HFFc6 (cell line): ENCODE measurements at places on chromosomes 3 and 15. TPM values are rescaled to one million over a fixed set of nuclear protein-coding genes. Genes with fewer than 3 reads are reported as not detected.

DNA sequence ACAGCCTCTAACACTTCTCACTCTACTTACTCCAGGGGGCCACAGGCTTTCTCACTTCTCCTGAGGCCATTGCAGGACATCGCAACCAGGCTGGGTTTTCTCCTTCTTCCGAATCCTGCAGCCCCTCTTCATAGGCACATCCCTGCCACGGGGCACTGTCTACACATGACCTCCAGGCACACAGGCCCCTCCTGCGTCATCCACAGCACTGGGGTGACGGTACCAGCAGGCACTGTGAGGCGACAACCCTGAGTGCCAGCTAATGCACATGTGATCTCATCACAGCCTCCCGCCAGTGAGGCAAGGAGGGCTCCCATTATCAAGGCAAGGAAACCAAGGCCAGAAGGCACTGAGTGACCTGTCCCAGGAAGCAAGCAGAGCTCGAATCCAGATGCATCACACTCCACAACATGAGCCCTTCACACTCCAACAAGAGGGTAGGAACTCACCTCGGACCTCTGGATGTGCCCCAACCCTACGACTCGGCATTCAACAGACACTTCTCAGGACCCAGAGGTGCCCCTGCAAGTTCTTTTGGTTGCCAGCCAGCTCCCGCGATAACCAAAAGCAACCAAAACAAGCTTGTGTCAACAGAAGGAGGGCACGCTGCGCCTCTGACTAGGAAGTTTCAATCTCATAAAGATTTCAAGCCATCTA, 16.7 kb downstream of the FAM174B start:
- DNase-seq = no peak

- peak; percentile 78 for DNase-seq
Observed at GRCh38 chr3:194137008-194137505, 1.1 kb downstream of the HES1 start.

- no peak for DNase-seq
Observed at GRCh38 chr3:179107617-179108016, 36.0 kb upstream of the ZMAT3 start.

DNA sequence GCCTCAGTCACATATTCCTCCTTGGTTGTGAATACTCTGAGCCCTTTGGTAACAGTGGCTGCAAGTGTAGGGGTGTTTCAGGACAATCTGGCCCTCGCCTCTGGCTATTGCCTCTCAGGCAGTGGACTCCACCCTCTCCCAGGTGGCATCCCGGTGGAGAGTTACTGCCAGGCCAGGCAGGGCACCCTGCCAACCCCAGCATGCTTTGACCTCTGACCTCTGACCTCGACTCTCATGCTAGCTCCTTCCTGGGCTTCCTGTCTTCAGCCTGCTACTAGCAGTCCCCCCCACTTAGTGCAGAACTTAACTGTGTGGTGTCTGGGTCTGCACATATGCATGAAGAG, 5.5 kb downstream of the TM6SF1 start:
- no peak for DNase-seq

- peak; percentile 4 for DNase-seq
Observed at GRCh38 chr3:16503191-16503776, 10.2 kb downstream of the RFTN1 start.

GRCh38 chr3:178707311-178708031, 171.2 kb downstream of the KCNMB2 start:
- DNase-seq = no peak

GRCh38 chr3:165254812-165255211, 58.6 kb upstream of the SLITRK3 start:
- DNase-seq = no peak

DNA sequence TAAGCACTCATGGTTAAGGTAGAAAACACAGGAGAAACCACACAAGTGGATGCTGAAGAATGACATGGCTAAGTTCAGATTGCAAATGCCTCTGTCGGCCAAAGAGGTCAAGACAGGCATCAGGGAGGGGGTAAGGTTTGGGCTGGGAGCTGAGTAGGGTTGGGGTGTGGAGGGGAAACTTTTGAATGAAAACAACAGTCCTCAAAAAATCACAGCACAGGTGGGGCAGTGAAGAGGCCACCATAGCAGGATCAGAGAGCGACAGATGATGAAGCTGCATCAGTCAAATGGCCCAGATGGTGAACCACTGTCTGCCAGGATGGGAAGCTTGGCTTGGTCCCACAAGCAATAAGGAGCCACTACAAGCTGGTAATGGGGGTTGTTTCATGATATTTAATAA, 74.9 kb downstream of the ADCY5 start:
- no peak for DNase-seq

- DNase-seq = no peak
Observed at GRCh38 chr3:46205286-46205960, 2.7 kb downstream of the CCR1 start.

GRCh38 chr3:70999730-71000129, 583.8 kb downstream of the FOXP1 start:
- DNase-seq = peak; percentile 61

- no peak for DNase-seq
Observed at GRCh38 chr3:146543461-146544001, 876 bp downstream of the PLSCR1 start.

DNA sequence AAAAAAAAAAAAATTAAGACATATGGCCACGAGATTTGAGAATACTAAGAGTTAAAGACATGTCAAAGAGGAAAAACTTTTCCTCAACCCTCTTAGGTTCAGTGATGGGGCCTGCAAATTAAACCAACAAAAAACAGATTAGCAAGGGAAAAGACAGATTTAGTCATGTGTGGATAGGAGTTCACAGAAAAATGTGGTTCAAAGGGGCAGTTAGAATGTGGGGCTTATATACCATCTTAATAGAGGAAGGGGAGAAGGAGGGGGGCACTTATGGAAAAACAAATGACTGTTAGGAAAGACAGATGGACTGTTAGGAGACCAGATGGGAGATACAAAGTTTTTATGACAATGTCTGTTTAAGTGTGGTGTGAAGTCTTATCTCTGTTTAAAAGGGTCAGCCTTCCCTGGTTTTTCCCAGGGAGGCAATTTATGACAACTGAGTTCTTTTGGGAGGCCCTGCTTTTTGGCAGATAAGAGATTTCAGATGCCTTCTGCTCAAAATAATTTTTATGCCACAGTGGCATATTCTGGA, 68.7 kb upstream of the FURIN start:
- DNase-seq = no peak

- DNase-seq = no peak
Observed at GRCh38 chr15:61759639-61760038, 300.6 kb downstream of the VPS13C start.

DNA sequence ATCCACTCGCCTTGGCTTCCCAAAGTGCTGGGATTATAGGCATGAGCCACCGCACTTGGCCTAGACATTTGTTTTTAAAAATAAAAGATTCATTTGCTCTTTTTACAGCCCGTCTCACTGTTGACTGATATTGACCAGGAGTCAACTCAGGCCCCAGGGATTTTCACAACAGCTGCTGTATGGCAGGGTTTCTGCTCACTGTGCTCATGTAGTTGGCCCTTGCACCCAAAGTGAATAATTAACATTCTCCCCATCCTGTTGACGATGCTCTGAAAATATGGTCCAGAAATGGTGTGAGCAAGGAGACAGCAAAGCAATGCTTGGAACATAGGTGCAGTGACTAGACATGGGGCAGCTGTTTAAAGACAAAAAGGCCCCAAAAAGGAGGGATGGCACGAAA, 2.9 kb upstream of the CCR5 start:
- no peak for DNase-seq

DNA sequence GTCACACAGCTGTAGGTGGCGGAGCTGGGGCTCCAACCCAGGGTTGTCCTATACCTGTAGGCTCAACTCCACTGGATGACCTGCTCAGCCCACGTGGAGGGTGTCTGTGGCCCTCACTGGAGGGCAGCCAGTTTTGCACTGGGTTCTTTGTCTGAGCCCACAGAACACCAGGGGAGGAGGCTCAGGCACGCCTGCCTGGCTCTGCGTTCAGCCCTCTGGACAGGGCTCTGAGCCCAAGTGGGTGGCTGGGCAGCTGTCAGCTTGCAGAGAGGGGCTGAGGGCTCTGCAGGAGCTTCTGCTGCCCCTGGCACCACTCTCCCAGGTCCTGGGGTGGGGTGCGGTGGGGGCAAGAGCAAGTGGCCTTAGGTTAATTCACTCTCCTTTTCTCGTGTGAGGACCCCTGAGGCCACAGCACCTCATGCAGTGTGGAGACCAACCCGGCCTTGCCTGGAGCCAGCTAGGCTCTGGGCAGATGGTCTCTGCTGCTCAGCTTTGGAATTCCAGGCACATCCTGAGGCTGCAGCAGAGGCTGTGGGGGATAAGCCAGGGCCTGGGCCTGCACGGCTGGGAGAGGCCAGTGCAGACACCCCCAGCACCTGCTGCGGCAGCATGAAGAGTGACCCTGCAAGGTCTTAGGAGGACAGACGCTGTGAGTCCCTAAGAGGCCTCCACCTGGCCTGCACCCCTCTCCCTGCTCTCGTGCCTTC, 23.5 kb downstream of the DUSP7 start:
- DNase-seq = no peak

DNA sequence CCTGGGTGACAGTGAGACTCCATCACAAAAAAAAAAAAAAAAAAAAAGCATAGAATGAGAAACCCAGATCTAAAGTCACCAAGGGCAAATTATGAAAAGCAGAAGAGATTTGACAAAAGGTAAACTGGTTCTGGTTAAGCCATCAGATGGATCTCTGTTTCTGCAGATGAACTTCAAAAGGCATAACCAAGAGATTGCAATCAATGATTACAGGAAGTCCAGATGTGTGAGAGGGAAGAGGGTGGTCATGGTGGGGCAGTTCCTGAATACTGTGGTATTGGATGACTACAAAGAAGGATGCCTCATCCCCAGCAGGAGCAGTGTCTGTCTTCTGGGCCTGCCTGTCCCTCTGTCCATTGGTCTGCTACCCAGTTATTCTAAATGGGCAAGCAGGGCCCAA, 3.8 kb downstream of the P4HTM start:
- no peak for DNase-seq

GRCh38 chr15:96553451-96553850, 223.0 kb downstream of the NR2F2 start:
- no peak for DNase-seq

DNA sequence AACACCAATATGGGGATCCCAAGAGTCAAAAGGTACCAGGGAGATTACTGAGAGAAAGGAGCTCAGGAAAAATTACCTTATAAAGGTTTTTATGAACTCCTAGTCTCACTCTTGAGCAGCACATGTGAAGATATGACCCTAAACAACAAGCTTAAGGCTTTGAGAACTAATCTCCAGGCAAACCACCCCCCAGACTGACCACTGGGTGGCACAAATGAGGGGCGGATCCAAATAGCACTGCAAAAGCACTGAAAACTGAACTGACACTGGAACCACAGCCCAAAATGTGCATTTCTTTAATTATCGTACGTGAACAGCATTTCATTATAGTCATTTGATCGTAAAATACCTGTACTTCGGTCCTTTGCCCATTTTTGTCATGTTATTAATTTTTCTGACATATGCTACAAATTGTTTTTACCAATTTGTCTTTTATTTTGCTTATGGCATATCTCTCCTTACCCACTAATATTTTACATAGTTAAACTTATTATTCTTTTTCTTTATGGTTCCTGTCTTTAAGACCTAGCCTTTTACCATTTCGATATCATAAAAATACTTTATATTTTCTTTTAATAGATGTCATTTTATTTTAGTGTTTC, 31.5 kb upstream of the TFDP2 start:
- DNase-seq = peak; percentile 8

GRCh38 chr15:81337713-81338157, 13.8 kb upstream of the STARD5 start:
- no peak for DNase-seq

DNA sequence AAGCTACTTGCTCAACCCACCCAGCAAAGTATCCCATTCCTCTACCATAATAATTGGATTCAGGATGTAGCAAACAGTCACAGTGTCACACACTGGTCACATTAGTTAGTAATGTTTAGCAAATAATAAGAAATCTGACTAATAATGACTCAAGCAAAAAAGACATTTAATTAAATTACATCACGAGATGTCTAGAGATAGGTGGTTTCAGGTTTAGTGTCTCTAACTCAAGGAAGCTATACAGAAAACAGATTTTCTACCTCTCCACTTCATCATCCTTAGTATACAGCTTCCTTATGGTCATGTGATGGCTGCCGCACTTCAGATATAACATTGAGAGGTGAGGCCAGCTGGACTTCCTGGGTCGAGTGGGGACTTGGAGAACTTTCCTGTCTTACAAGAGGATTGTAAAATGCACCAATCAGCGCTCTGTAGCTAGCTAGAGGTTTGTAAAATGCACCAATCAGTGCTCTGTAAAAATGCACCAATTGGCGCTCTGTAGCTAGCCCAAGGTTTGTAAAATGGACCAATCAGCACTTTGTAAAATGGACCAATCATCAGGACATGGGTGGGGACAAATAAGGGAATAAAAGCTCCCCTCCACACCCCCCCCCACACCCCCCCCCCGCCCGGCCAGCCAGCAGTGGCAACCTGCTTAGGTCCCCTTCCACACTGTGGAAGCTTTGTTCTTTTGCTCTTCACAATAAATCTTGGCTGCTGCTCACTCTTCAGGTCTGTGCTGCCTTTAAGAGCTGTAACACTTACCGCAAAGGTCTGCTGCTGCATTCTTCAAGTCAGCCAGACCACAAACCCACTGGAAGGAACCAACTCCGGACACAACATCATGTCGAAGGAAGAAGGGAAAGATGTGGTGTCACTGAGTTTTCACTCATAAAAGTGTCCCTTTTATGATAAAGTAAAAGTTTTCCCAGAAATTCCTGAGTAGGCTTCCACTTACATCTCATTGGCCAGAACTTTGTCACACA, 24.9 kb upstream of the ARPIN start:
- DNase-seq = no peak

DNA sequence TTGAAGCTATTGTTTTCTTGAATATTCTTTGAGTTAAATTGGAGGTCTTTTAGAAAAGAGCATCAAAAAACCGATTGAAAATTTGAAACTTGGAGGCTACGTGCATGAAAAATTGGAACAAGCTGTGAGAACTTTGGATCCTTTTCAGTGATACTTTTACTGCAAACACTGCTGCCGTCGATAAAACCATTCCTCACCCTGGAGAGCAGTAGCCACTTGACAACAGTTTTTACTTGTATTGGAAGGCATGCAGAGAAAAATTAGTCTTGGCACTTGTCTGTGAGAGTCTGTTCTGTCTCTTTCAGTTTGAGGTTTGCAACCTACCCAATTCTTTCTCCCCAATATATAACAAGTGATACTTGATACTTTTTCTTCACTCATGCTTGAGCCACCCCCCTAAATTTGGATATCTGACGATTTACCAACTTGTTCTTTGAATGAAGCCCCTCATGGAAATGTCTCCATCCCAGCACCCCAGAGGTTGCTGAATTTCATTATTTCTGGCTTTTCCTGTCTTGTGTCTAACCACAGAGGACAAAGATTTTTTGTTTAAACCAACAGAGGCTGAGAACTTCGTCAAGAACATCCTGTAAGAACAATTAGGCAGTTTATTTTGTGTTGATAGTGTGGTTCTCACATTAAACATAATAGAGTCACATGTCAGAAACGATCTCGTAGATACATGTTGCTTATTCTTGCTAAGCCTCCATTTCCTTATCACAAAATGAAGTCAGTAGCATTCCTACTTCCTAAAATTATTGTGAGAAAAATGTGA, 307.3 kb upstream of the PLSCR5 start:
- no peak for DNase-seq

GOLGA6L7 gene
- not detected in 3 replicates for total RNA-seq

ZNF80 gene
- total RNA-seq = not detected in 3 replicates

SEMA3F gene
- 23.6 to 32.3 TPM (median 28.7 TPM) in 3 replicates for total RNA-seq

STRA6 gene
- 2.2 and 2.3 TPM in 2 replicates for total RNA-seq

GOLGA6B gene
- not detected in 3 replicates for total RNA-seq

FBXO40 gene
- not detected in 3 replicates for total RNA-seq
